Esophagus mucosa (tissue), 1 donor: ENCODE measurements at places on chromosomes 1 and 21.

GRCh38 chr1:111747282-111747734 lies 8.1 kb upstream of the INKA2 start:
- ATAC-seq = peak; percentile 77

DNA sequence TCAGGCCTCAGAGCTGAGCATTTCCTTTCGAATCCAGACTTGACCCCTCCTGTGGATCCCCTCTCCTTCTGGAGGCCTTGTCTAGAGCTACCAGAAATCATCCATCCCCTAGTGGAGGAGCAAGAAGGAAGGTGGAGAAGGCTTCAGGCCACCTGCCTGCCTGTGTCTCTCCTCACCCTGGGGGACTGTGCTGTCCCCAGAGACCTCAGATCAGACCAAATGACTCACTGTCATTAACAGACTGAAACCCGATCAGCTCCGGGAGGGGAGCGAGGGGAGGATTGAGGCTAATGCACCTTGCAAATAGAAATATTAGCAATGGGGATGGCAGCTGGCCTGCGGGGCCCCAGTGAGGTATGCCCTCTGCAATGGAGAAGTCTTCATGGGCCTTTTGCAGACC lies 2.1 kb downstream of the MYBPH start:
- ATAC-seq = no peak

DNA sequence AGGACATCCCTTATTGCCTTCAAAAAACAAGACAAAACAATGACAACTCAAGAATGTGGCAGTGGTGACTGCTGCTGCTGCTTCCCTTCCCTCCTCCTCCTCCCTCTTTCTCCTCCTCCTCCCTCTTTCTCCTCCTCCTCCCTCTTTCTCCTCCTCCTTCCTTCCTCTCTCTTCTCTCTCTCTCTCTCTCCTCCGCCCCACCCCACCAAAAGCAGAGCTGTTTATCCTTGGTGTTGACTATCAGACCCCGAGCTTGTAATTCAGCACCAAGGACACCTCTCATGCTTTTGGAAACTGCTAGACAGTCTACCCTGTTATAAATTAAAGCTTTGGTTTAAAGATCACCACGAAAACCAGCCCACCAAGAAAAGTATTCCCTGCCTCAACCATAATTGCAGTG lies 72.4 kb upstream of the IFNAR2 start:
- no peak for ATAC-seq

DNA sequence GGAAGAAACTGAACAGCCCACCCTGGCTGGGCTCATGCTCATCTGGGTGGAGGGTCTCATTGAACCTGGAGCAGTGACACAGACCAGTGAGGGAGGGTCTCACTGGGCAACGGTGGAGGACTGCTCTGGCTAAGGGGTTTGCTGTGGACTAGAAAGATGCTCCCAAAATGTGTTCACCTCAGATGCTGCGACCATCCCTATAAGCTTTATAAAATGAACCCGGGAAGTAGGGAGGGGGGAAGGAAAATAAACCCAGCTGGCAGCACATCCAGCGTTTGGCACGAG lies 34.5 kb upstream of the LBR start:
- ATAC-seq = no peak

DNA sequence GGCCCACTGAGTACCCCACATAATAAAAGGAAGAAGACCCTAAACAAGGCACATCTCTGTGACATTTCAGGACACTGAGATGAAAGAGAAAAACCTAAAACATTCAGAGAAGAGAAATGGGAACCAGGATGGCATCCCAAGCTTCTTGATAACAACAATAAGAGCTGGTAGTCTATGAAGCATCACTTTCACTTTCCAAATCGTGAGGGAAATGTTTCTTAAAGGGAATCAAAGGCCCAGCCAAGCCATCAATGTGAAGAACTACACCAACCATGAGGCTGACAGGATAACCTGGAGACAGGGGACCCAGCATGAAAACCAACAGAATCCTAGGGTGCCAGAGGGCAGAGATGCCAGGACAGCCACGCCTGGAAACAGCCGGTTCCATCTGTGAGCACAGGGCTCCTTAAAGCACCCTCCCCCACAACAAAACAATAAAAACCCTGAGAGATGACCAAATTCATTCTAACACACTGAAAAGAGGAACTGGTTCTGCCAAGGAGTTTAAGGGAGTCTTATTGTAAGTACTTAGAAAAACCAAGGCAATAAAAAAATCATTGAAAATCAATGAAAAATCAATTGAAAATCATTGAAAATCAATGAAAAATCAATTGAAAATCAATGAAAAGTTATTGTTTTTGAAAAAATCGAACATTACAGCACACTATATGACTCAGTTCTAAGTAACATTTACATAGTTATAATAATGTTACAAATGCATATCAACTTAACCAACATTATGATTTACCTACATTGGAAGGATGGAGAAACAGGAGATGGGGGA lies 141.5 kb upstream of the ERG start:
- no peak for ATAC-seq

DNA sequence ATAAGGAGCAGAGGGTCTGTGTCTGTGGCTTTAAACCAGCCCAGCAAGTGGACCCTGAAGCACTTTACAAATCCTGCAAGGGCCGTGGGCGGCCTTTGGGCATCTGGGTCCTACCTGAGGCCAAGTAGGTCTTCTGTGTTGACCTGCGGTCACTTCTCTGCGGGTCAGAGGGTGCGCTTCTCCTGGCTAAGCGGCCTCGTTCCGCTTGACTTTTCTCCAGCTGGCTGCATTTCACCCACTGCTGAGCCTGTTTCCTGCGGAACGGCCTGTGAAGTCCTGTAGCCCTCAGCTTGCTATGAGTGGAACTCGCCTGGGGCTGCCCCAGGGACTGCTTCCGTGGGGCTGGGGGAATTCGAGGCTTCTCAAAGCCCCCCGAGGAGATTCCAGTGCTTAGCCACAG lies 43.3 kb downstream of the SLC37A1 start:
- ATAC-seq = no peak

GRCh38 chr1:17930635-17931034 lies 175.5 kb downstream of the ACTL8 start:
- no peak for ATAC-seq

- no peak for ATAC-seq
Observed at GRCh38 chr1:3803905-3804626, 7.8 kb upstream of the LRRC47 start.

GRCh38 chr1:200893411-200893901 lies 1.2 kb upstream of the INAVA start:
- ATAC-seq = peak; percentile 2
